ENCODE measurements at places on chromosomes 5 and 9.

DNA sequence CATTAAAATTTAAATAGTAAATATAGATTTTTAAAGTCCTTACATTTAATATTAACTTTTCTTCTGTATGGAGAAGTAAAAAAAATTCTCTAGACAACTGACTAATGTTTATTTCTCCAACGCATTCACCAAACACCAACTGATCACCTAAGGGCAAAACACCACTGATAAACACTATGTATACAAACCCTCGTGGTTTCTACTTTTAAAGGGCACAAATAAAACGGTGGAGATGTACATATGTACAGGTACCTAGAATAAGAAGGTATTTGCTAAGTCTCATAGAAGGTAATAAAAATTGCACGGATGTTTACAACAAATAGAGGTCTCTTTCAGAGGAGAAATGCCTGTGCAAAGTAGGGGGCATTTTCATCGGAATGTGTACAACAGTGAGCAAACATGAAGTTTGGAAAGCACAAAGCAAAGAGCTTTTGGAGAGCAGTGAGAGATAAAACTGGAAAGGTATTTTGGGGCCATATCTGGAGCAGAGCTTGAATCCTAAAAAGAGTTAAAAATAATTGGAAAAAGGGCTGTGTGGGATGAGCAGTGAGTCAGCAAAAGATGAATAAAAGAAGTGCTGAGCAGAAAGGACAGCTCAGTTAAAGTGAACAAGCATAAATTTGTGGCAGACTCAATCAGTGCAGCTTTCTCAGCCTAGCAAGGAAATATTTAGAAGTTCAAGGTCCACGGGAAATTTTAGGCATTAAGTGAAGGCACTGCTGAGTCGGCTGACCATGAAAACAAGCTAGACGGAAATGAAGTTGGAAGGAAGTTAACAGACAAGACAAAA, 160.0 kb downstream of the TMEM161B start:
- DNase-seq, result no peak

GRCh38 chr9:12718482-12719026, 25.4 kb downstream of the TYRP1 start:
- no peak for DNase-seq

- DNase-seq, result no peak
Measured at GRCh38 chr5:16671208-16671607, 54.4 kb upstream of the RETREG1 start.

GRCh38 chr5:87410931-87411330, 1.8 kb downstream of the CCNH start:
- no peak for DNase-seq

GRCh38 chr5:121758615-121759014, 93.1 kb upstream of the FTMT start:
- DNase-seq, result no peak

GRCh38 chr5:106493910-106494309, 1176.8 kb downstream of the EFNA5 start:
- DNase-seq, result no peak

DNA sequence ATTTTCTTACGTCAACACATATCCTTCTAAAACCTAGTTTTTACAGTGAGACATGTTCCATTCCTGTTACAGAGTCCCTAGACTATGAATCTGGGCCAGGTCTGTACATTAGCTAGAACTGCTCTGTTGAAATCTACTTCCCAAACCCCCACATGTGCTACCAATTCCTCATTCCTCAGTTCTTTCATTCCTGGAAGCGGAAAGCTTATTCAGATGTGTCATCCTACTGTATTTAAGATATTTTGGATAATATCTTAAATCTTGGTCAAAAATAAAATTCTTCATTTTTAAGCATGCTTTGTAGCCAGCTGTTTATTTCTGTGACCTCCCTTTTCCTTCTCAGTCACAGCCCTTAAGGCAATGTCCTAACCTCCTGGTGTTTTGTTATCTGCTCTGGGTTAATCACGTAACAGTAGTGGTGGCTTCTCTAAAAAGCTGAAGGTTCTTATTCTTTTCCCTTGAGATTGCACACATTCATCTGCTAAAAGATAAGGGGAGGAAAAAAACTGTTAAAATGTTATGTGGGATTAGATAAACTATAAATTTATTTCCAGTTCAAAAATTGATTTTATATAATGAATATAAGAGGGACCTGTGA, 35.6 kb downstream of the GLRX start:
- DNase-seq, result no peak

All from activated CD4-positive, alpha-beta T cell treated with anti-CD3 and anti-CD28 coated beads, Interleukin-2, amount 50 U/mL, for 1 hour (primary cell).